ENCODE measurements at places on chromosomes 6 and 20. TPM values are rescaled to one million over a fixed set of nuclear protein-coding genes. Genes with fewer than 3 reads are reported as not detected.

The FAM209A gene
- not detected for total RNA-seq

The C6orf132 gene
- not detected for total RNA-seq

The MAN1A1 gene
- total RNA-seq, result 4.0 TPM

The PRL gene
- not detected for total RNA-seq

The HCRTR2 gene
- not detected for total RNA-seq

Data from A375 (cell line).